ENCODE measurements at places on chromosomes 7 and 10. TPM values are rescaled to one million over a fixed set of nuclear protein-coding genes. Genes with fewer than 3 reads are reported as not detected.

Gene IRF5
- total RNA-seq: 30.3 TPM

DNA sequence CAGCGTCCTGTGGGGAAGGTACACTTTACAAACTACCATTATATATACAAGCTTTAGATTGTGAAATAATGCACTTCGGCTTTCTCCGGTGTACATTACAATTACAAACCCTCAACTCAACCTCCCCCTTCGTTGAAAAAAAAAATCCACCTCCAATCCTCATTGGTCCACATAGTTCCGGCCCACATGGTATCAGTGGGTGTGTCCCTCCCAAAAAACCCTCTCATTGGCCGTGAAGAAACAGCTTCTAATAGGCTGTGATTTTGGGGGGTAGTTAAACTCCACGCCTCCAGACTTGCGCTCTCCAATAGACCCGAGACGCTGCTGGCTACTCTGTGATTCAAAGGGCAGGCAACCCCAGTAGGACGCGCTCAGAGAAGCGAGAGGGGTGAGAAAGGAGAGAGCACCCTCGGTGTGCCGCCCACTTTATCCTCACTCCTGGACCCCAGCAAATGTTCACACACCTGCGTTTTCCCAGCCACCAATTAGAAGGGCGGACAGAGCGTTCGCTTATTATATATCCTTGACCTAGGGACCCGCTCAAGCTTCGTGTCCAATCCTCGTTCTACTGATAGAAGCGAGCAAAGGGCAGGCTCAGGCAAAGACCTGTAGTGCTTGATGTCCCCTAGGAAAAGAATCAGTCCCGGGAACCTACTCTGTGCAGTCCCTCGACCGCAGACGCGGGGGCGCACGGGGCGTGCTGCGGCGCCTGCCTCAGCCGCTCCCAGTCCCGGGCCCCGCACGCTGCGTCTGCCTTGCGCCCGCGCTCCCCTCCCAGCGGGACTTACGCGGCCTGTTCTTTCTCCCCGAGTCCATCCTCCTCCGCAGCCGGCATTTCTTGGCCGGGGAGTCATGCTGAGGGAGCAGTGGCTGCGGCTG lies 991 bp downstream of the PANK1 start:
- no peak overlapping the region for H3K4me3 ChIP-seq
- peaks cover 26% of the 10 kb centered on the region for H3K27me3 ChIP-seq
- no peak overlapping the region for H3K27ac ChIP-seq
- peak; percentile 80 for DNase-seq

GRCh38 chr10:131726076-131726880 lies 174.5 kb upstream of the PPP2R2D start:
- DNase-seq: no peak

DNA sequence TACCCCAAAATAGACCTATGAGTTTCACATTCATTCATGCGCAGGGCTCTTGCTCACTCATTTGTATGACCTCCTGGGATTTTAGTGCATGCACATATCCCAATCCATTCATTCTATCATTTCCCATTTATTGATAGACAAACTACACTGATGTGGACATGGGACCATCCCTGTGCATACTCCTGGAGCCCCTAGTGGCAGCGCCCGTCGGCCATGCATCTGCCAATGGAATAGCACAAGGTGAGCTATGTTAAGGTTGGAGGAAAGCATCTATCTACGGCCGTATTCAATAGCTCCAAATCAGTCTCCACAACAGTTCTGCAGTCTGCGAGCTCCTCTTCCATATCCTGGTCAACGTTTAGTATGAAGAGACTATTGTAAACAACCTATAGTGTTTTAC lies 31.7 kb upstream of the FIGNL1 start:
- DNase-seq: no peak
- H3K4me3 ChIP-seq: no peak overlapping the region
- H3K27ac ChIP-seq: no peak overlapping the region
- no peaks in the 10 kb centered on the region for H3K27me3 ChIP-seq
- no peaks in the 10 kb centered on the region for H3K4me1 ChIP-seq

DNA sequence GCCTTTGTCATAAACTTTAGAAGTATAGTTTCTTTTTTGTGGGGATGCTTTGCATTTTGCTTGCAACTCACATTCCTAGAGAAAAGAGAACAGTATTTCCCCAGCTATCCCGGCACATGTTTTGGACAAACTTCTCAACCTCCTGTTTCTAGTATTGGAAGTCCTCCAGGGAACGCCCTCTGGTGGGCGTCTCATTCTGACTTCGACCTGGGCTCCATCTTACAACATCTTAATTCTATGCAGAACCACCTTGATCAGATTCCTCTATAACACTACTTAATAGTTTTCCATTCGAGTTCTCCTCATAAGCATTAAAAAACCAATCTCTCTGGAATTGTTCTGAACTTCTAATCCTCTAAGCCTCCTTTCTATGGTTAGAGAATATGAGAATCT lies 139.5 kb upstream of the FZD8 start:
- H3K27ac ChIP-seq: no peak overlapping the region
- peak; percentile 1 for DNase-seq
- H3K36me3 ChIP-seq: no peaks in the 10 kb centered on the region
- H3K4me3 ChIP-seq: no peak overlapping the region
- no peaks in the 10 kb centered on the region for H3K27me3 ChIP-seq

DNA sequence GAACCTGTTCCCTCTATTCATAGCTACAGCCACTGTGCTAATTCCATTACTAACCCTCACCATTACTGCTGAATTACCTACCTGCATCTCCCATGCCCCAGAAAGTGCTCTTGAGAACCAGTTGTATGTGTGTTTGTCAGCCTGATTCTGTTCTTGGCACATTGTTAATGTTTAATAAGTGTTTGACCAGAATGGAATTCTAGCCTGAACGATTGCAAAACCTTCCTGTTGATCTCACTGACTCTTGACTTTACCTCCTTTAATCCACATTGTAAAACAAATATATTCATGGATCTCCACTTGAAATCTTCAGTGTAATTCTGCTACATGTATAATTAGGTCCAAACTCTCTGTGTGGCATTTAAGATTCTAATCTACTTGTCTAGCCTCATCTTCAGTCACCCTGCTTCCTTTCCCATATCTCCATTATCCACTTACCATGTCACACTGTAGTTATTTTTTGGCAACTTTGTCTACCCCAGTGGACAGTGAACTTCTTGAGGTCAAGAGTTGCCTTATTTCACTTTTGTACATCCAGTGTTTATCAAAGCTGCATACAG lies 4.9 kb downstream of the ZNF277 start:
- H3K27ac ChIP-seq: no peak overlapping the region
- no peaks in the 10 kb centered on the region for H3K27me3 ChIP-seq
- no peak for DNase-seq
- peaks cover 38% of the 10 kb centered on the region for H3K4me1 ChIP-seq

DNA sequence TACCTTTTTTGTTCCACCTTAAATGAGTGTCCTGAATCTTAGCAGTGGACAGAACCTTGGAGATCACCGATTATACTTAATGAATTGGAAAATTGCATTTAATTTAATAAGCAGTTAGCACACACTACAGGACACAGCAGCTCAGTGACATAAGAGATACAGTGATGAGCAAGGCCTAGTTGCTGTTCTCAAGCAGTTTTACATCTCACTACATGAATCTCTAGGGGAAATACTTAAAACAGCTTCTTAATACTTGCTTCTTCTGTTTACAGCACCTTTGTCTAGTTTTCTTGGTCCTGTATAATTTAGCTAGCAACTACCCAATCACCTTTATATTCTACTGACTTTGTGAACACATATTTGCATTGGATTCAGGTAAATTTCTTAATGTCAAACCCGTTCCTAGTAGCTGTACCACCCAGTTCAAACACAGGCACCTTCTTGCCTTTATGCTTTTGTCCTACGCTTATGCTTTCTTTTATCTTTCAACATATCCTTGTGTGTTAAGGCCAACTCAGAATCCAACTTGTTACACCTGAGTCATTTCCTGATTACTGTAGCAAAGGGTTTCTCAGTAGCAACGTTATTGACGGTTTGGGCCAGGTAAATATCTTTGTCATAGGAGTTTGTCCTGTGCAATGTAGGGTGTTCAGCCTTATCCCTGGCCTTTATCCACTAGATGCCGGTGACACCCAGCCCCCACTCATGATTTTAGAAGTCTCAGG lies 1.8 kb downstream of the STAM start:
- H3K4me1 ChIP-seq: peaks cover 64% of the 10 kb centered on the region
- peak; percentile 15 for DNase-seq
- H3K27ac ChIP-seq: peak overlapping the region; percentile 96
- H3K27me3 ChIP-seq: no peaks in the 10 kb centered on the region

GRCh38 chr7:26760501-26760900 lies 103.9 kb downstream of the SKAP2 start:
- H3K36me3 ChIP-seq: no peaks in the 10 kb centered on the region
- H3K4me3 ChIP-seq: no peak overlapping the region
- H3K27me3 ChIP-seq: no peaks in the 10 kb centered on the region

DNA sequence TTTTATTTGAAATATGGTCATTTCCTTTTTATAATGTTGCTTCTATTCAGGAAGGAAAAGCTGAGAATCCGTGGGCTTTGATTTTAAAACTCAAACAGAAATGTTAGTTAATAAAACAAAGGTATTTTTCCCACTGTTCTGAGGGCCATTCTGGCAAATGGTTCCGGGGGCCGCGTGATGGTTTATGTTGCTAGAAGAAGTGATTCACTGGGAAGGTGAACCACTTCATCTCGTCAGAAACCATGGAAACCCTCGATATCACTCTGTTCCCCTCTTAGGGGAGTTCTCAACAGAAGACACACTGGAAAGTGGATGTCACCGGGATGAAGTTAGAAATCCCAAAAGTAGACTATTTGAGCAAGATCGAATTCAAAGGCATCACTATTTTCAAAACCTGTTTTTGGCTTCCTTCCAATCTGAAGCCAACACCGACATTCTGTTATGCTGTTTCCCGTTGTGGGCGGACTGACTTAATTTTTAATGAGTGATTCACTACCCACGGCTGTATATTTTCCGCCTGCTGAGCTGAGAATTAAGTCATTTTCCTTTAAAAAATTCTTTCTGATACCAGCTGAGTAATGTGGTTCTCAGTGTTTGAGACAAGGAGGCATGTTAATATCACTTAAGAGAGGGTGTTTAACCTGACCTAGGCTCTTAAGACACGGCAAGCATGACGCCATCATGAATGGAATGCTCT lies 84.1 kb downstream of the PTPRE start:
- H3K4me1 ChIP-seq: peaks cover 62% of the 10 kb centered on the region
- peak; percentile 69 for DNase-seq
- peak overlapping the region; percentile 99 for H3K27ac ChIP-seq
- H3K36me3 ChIP-seq: no peaks in the 10 kb centered on the region
- peak overlapping the region; percentile 66 for H3K4me3 ChIP-seq

DNA sequence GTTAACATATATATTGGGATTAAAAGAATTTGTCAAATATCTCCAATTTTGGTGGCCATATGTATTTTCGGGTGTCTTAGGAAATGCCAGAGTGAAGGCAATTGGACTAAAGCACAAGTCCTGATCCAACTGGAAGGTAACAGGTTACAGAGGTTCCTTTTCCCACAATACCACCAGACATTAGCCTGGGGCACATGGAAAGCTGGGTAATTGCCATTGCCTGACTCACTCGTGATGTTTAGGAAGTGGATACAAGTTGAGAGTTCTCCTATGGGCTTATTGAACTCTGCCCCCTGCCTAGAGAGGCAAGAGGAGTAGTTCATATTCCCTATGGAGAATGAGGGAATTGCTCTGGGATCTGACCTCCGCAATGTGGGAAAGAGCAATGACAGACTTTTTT lies 5.7 kb downstream of the DNAH11 start:
- peaks cover 8% of the 10 kb centered on the region for H3K4me1 ChIP-seq
- H3K36me3 ChIP-seq: no peaks in the 10 kb centered on the region
- peaks cover 36% of the 10 kb centered on the region for H3K27me3 ChIP-seq
- H3K27ac ChIP-seq: no peak overlapping the region

GRCh38 chr10:106133451-106133850 lies 1031.1 kb downstream of the SORCS1 start:
- H3K4me3 ChIP-seq: no peak overlapping the region
- H3K27ac ChIP-seq: no peak overlapping the region
- H3K36me3 ChIP-seq: no peaks in the 10 kb centered on the region
- H3K27me3 ChIP-seq: no peaks in the 10 kb centered on the region
- H3K4me1 ChIP-seq: no peaks in the 10 kb centered on the region

DNA sequence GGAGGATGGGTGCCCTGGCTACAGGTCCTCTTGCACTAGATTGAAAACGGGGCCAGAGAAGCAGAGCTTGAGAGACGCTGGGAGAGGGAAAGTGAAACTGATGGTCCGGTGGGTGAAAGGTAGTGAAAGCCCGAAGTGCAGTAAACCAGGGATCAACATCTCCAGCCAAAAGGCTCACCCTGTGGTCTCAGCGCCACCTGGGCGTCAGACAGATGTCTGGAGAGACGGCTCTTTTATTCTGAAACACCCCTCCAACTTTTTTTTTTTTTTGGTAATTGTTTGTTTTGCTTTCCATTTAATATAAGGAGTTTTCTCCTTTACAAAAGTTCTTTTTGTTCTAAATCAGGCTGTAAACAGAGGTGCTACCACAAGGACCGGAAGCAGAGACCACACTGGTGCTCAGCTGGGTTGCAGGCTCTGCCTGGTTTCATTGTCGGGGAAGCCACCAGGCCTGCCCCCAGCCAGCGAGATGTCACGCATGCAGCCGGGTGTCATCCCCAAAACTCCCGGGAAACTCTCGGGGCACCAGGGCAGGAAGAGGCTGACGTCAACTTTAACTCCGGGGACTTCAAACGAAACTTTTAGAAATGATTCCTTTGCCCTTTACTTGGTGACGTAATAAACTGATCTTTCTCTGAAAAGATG lies 11.2 kb downstream of the IL2RA start:
- H3K4me1 ChIP-seq: peaks cover 94% of the 10 kb centered on the region
- H3K4me3 ChIP-seq: peak overlapping the region; percentile 79
- H3K27me3 ChIP-seq: no peaks in the 10 kb centered on the region
- peaks cover 74% of the 10 kb centered on the region for H3K36me3 ChIP-seq
- DNase-seq: peak; percentile 93
- H3K27ac ChIP-seq: peak overlapping the region; percentile 90

GRCh38 chr7:121102619-121103018 lies 114.1 kb downstream of the CPED1 start:
- H3K4me3 ChIP-seq: no peak overlapping the region
- H3K27me3 ChIP-seq: peaks cover 3% of the 10 kb centered on the region
- H3K36me3 ChIP-seq: no peaks in the 10 kb centered on the region

DNA sequence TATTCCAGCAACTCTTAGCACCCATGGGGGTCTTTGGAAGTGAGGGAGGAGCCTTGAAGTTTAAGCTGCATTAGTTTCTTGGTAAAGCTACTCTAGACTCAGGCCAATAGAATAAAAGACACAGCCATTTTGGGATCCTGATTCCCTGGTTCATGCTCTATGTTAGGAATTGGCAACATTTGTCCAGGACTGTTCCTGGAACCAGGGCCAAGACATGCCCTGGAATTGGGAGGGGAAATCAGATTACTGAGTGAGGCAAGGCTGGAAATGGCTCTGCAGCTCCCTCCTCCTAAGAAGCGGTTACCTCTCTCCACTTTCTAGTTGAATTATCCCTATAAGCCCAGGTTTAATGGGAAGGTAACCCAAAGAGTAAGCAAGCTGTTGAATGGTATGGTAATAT lies 14.2 kb upstream of the BMPR1A start:
- H3K27ac ChIP-seq: no peak overlapping the region
- no peak for DNase-seq
- no peak overlapping the region for H3K4me3 ChIP-seq

- H3K27ac ChIP-seq: no peak overlapping the region
- no peak for DNase-seq
- H3K27me3 ChIP-seq: no peaks in the 10 kb centered on the region
- H3K4me1 ChIP-seq: peaks cover 17% of the 10 kb centered on the region
Observed at GRCh38 chr7:106095634-106096033, 16.5 kb downstream of the SYPL1 start.

Data from activated T-cell treated with anti-CD3 and anti-CD28 coated beads, Interleukin-2, amount 50 U/mL, for 72 hours (primary cell).